Uterus (tissue), 4 donors: ENCODE measurements at places on chromosomes 6 and 20.

- DNase-seq = no peak
These were observed 64.5 kb upstream of the SLC22A1 start for GRCh38 chr6:160057080-160057479.

DNA sequence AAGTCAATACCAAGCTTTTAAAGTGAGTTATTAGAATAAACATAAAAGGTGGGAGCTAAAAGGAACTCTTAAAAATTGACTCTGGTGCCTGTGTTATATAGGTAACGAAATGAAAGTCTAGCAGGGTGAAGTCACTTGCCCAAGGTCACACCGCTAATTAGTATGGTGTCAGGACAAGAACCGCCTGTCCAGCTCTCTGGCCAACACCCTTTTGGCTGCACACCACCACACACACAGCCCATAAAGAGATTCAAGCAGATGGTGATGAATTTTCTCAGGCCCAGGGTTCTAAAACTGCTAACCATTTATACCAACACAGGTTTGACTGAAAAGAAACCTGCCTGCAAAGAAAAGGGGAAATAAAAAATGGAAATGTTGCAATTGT lies 20.2 kb downstream of the GFOD1 start:
- no peak for DNase-seq

- DNase-seq = no peak
These were observed 52.9 kb upstream of the PROKR2 start for GRCh38 chr20:5369629-5370028.

- DNase-seq = no peak
These were observed 151.9 kb downstream of the CFAP61 start for GRCh38 chr20:20204256-20204655.

DNA sequence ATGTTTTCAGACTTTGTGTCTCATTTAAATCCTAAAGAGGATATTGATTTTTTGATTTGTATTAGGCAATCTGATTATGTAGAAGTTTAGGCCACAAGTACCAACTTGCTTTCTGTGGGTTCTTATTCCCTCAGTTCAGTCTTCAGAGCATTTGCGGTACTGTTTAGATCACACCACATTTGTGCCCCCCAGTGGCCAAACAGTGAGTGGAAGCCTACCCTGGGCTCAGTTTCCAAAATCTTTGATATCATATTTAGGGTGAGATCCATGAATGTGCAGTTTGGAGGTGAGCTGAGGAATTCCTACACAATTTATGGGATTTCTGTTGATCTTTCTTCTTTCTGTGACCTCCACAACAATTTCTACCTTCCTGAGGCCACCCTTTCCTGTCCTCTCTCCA lies 92.3 kb upstream of the FUT9 start:
- no peak for DNase-seq

- no peak for DNase-seq
These were observed 583.5 kb downstream of the DOK5 start for GRCh38 chr20:55058938-55059337.

DNA sequence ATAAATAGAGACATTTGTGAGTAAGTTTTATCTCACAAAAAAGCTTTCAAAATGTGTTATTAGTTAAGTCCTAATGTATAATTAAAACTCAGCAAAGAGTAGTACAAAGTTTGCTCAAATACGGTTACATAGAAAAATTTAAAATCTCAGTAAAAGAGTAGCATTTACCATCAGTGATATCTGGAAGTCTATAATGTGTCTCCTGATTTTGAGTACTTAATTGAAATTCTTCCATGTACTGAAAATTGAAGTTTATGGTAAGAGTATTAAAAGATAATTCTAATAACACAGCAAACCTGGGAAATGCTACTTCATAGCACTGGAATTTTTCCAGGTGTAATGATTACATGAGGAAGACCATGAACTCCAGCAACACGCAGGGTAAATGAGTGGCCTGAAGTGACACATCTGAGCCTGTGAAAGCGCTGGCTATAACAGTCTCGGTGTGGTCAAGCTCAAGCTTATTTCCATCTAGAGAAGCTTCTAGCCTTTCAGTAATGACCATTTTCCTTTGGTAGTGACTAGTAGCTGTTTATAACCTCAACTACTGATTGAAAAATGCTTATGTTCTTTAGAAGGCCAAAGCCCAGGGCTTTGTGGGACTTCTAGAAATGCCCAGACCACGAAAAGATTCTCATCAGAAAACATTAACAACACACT lies 203.2 kb downstream of the ISM1 start:
- DNase-seq = no peak

GRCh38 chr20:47137231-47137870 lies 219.1 kb downstream of the ZMYND8 start:
- no peak for DNase-seq
